ENCODE measurements at places on chromosomes 3 and 15.
A peak's percentile ranks its signal among the peaks of the same experiment; 100 is the strongest.

DNA sequence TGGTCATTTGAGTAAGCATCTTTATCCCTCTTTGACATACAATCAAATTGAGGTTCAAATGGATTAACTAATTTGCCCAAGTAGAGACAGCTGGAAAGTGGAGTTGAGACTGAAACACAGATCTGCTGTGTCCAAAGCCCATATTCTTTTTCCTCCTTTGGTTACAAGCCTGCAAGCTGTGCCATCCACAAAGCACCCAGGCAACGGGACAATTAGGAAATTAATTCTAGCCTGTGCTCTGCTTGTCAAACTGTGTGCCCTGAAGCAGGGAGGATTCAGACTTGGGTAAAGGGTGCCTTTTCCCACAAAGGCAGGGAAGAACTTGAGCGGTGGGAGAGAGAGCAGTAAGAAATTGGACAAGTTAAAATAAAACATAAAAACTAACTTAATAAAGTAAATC lies 127.9 kb downstream of the DTWD1 start:
- DNase-seq, result no peak

DNA sequence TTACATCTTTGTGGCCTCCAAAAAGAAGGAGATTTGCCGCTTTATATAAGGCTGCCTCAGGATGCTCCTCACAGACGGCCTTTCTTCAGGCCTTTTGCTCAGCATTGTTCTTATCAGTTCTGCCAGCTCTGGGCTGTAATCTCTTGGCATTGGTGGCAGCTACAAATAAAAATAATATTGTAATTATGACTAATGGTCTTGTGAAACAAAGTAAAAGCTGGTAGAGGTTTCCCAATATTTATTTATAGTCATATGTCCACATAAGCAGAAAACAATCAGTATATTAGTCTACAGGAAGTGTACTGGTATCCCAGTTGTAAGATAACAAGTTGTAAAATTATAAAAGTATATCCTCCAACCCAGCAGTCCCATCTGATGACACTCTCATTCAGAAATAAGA lies 7.3 kb downstream of the NEK4 start:
- DNase-seq, result no peak

GRCh38 chr3:127900536-127900935 lies 14.5 kb upstream of the KBTBD12 start:
- DNase-seq, result no peak

DNA sequence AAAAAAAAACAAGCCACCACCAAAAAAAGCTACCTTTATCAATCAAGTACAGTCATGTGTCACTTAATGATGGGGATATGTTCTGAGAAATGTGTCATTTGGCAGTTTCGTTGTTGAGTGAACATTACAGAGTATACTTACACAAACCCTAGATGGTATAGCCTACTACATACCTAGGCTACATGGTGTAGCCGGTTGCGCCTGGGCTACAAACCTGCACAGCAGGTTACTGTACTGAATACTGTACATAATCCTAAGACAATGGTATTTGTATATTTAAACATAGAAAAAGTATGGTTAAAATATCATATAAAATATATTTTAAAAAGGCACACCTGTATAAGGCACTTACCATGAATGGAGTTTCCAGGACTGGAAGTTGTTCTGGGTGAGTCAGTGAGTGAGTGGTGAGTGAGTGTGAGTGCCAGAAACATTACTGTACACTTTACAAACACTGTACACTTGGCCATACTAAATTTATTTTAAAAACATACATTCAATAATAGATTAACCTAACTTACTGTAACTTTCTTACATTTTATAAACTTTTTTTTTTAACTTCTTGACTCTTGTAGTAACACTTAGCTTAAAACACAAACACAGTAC lies 25.9 kb upstream of the JMJD7 start:
- DNase-seq, result no peak

DNA sequence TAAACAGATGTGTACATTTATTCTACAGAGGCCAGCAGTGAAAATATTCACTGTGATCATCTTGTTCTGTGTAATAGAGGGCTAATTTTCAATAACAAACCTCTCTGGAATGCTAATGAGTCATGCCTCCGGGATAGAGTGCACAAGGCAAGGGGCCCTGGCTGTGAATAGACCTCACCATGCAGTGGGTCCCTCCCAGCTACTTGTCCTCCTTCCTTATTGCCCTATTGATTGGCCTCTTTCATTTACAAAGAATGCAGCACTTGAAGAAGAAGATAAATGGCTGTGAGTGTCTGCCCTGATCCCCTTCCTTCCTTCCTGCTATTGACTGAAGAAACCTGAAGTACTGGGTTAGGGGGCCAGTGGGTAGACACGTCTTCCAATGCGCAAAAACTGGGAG lies 436.3 kb downstream of the WDR72 start:
- no peak for DNase-seq

DNA sequence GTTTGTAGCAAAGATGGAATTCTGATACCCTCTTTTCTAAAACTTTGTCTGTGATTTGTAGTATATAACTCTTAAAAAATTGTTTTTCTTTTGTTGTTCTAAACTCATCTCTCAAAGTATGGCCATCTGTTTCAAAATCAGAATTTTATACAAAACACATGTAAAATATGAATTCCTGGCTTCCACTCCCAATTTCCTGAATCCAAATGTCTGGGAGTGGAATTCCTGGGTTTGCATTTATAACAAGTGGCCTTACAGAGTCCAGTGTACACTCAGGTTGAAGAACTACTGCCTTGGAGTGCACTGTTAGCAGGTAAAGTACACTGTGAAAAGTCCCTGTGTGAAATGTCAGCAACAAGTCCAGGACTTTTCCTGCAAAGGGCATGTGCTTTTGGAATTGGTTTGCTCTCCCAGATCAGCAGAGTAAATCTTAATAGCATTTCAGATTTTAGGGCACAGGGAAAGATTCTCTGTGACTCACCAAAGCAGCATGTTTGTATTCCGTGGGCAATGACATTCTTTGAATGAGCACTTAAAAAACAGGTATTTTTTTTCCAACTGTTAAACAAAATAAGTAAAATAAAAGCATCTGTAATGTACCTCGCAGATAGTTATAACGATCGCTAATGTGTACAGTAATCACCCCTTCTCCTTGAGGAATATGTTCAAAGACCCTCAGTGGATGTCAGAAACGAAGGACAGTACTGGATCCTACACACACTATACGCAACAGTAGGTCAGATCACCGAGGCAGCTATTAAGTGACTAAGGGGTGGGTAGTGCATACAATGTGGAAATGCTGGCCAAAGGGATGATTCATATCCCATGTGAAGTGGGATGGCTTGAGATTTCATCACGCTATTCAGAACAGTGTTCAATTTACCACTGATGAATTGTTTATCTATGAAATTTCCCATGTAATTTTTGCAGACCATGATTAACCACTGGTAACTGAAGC lies 2.0 kb upstream of the CLDN16 start:
- DNase-seq, result no peak

DNA sequence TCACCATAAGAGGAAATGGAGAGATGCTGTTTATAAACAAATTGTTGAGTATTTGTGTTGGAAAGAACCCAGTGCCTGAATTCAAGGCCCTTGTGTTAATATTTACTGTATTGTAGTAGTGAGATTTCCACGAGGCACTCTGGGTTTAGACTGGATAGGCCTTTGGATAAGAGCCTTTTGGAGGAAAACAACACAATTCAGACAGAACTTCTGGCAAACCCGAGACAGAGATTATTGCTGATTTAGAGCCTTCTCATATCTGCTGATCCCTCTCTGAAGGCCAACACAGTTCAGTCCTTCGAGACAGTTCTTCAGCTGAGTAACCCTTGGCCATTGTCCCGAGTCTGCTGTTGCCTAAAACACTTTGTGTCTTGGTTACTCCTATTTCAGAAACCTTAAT lies 55.7 kb downstream of the LMCD1 start:
- DNase-seq, result no peak

GRCh38 chr15:63372018-63372705 lies 9.5 kb downstream of the CA12 start:
- peak; percentile 18 for DNase-seq

- DNase-seq, result no peak
Observed at GRCh38 chr3:158185711-158186110, 75.8 kb downstream of the RSRC1 start.

DNA sequence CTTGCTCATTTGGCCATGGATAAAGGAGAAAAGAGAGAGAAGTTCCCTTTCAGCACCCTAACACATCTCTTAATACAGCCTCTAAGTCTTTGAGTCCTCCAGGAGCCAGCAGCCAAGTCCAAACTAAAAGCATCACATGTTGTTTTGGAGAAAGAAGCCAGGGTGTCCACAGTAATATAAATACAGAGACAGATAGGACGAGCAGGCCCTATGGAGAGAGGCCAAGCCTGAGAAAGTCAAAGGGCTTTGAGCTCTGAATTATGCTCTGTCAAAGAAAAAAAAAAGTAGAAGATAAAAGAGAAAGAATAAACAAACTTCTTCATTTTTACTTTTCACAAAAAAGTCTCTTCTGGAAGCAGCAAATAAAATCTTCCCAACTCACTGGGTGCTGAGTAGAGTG lies 92.4 kb upstream of the THBS1 start:
- DNase-seq, result no peak

- DNase-seq, result no peak
Observed at GRCh38 chr15:98881526-98882520, 125.8 kb downstream of the PGPEP1L start.

- DNase-seq, result no peak
Observed at GRCh38 chr15:73923488-73924164, 2.6 kb upstream of the LOXL1 start.

DNA sequence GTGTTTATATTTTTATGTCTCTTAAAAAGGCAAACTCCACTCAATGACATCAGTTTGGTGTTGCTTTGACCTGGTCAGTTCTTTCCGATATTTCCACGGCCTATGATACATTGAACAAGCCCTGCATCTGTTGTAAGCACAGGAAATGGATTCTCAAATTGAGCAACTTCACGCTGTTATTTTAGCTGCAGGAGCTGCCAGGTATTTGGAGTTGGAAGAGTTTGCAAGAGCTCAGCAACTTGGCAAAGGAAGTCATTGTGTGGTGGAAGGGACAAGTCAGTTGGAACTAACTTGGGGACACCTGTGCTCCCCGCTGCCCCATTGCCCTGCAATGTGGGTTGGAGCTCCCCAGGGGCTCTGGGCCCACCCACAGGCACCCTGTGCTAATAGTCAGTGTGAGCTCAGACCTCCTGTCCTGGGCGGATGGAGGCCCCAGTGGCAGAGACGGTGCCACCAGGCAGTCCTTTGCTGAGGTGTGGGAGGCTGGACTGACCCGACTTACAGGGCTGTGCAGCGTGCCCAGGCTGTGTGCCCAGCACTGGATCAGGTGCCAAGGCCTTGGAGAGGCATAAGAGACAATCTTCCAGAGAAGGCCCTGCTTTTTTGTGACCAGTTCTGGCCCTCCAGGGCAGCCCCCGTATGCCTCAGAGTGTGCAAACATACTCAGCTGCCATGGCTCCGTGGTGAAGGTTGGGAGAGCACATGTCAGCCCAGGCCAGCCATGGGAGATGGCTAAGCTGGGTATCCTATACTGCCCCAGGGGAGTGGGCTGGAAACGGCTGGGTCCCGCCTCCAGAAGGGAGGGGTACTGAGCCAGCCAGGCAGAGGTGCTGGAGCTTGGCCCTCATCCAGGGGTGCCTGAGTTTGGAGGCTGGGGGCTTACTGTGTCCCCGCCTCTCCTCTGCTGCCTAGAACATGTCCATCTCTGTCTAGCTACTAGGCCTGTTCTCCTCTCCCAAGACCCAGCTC lies 43.5 kb downstream of the KY start:
- DNase-seq, result no peak

DNA sequence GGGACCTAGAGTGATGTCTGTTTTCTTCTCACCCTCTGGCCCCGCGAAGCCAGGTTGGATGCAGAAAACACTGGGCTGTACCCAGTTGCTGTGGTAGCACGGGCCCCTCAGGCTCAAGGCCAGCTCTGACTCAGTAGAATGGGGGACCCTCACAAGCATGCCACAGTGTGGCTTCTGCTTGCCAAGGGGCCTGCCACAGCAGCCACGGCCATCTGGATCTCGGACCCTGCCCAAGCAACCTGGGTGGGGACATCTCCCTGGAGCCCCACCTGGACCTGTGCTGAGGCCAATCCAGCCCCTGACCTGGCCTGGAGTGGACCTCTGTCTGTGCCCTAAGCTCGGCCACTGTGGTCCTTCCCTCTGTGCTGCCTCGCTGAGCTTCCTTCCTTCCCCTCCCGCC lies 59.0 kb downstream of the MGLL start:
- no peak for DNase-seq

DNA sequence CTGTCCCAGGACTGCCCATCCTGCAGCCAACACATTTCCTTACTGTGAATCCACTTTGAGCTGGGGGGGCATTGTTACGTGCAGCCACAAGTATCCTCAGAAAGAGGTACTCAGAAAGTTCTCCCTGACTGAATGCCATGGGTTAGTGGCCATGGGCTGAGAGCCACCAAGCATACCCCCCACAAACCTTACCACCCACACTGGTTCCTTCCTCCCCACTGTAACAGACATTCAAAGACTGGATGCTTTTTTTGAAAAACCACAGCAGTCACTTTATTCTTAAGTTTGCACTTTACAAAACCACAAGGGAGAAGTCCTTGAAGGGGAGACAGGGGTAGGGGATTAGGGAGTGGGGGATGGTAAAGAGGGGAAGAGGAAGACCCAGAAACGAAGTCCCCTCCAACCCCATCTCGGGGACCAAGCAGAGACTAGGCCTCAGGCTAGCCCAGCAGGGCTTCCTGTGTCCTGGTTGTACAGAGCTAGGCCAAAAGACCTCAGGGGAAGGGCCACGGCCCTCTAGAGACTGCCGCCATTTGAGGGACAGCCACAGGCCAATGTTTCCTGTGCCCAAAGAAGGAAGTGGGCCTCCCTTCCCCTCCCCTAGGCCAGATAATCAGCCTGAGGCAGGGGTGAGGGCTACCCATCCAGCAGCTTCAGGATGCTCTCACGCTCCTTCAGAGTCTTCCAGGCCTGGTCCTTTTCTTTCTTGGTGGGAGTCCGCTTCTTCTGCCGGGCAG lies 10.1 kb upstream of the CAMK1 start:
- DNase-seq, result peak; percentile 18

DNA sequence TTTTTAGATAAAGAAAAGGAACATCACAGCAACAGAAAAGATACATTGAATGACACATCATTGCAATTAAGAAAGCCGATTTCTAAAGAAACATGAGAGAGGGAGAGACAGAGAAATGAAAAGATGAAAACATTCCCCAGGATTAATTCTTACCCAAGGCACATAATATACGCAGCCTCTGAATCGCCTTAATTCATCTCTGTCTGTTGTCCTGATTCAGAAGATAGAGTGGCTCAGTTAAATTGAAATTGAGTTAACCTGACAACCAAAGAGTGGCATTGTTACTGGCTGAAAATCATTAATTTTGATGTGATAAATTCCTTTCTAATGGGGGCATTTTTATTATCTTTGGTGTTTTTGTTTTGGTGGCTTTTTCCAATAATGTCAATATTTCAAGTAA lies 701.9 kb downstream of the EDEM1 start:
- no peak for DNase-seq

DNA sequence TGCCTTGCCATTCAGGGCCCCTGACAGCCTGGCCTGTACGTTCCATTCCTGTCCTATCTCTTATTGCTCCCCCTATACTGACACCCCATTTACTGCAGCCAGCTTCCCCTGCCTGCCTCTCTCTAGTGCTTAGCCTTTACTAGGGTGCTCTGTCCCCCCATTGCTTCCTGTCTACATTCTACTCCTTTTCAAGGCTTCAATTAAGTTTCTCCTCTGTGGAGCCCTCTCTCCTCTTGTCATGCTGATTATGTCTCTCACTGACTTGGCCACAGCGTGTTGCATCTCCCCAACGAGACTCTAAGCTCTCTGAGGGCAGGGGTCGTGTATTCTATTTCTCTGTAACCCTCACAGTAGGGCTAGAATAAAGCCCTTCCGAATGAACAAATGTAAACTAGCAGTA lies 185.2 kb downstream of the RPLP1 start:
- no peak for DNase-seq

All from stimulated activated CD4-positive, alpha-beta T cell treated with anti-CD3 and anti-CD28 coated beads, Interleukin-4, amount 100 ng/mL, for 48 hours (primary cell).